Pulmonary artery endothelial cell (primary cell): ENCODE measurements at places on chromosomes 6 and 20.

DNA sequence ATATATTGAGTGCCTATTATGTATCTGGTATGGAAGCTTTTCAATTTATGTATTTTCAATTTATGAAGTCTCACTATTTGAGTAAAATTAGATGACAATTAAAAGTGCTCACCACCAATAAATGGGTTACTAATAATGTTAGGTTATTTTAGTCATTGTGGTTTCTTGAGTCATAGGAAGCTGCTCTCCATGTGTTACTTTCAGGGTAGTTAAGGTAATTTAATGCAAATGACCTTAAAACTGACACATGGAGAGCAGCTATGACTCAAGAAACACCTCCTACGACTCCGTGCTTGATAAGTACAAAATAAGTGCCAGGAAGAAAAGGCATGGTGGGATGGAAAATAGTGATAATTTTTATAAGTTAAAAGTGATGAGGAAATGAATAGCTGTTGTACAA is 16.5 kb upstream of the TINAG start:
- DNase-seq: peak; percentile 35

DNA sequence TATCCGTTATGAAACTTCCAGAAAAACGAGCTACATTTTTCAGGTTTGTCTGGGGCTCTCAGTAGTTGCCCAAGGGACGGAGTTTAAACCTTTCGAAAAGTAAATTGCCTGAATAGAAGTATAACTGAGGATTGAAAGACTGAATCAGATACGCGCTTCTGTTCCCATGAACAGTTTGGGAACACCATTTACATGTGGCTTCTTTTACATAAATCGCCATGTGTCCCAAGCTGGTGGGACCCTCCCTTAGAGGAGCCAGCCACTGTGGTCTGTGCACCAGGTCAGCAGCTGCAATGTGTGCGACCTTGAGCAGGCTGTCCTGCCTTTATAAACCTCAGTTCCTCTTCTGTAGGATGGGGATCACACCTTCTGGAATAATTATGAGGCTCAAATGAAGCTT is 11.0 kb downstream of the ENTPD6 start:
- DNase-seq: no peak

GRCh38 chr20:52992632-52993031 is 20.5 kb downstream of the TSHZ2 start:
- DNase-seq: no peak

DNA sequence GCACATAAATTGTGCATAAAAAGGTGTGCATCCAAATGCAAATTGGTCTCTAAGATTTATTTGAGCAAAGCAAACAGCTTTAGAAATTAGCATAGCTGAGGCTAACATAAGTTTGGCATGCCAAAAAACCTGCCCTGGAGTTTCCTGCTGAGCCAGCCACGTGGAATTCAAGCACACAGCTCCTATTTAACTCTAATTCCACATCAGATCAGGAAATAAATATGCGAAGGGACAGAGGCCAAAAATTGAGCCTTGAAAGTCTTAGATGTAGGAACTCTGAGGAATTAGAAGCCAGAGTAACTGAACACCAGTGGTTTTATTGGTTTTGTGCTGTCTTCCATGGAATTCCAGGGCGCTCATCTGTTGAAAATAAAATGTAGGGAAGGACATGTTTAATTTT is 19.6 kb downstream of the SOBP start:
- no peak for DNase-seq

DNA sequence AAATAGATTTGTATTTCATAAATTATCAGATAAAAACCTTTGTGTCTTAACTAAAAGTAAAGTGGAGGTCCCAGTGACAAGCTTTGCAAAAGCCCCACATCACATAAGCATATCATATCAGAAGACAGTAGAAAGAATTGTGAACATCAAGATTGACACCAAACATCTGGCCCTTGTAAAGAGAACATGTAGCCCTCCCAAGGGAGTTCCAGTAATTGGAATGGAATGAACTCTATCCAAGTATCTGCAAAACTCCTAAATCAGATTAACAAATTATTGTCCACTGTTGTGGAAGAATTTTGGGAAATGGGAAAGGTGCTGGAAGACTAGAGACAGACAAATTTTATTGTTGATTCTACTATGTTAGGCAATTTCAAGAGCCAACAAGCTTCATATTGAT is 268.8 kb downstream of the KCNQ5 start:
- DNase-seq: no peak

DNA sequence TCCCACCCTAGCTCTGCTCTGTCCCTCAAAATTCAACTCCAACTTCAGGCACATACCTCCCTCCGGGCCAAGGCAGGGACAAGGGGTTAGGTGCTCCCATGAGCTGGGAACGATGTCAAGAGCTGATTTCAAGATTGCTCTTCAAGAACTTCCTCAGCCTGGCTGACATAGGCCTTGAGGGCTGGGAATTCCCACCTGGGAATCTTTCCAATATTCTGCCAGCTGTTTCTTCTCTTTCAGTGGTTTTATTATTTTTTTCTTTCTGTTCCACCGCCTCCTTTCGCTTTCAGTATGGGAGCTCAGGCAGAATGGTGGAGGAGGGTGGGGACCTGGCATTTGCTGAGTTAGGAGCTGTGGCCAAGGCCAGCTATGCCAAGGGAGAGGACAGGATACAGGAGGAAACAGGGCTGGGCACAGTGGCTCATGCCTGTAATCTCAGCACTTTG is 33.7 kb downstream of the SRSF3 start:
- DNase-seq: no peak

GRCh38 chr20:32513031-32513866 is 71.9 kb downstream of the NOL4L start:
- no peak for DNase-seq

DNA sequence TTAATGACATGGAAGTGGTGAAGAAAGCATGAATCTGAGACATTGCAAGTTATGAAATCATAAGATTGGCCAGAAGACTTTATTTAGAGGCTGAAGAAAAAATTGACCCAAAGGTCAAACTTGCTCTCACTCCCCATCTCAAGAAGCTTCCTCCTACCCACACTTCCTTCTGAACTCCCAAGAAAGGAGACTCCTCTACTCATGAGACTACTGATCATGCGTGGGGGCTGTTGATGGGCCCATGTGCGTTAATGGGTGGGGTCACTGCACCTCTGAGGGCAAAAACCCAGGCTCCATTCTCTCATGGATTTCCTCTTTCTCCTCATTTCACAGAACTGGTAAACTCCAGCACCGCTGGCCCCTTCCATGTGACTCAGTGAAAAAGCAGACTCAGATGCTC is 470.6 kb upstream of the ARID1B start:
- no peak for DNase-seq

DNA sequence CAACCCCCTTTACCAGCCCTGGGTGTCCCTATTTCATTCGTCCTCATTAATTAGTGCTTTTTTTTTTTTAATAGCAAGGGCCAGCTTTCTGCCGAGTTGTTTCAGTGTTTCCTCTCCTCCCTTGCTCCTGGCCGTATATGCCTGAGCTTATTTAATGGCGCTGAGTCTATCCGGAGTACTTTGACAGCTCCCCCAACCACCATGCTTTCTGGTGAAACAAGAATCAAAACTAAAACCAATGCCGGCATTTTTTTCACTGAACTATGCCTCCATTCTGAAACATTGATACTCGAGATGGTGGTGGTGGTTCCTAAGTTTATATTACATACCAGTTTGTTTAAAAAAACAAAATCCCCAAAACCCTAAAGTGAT is 1.2 kb downstream of the DCBLD1 start:
- DNase-seq: no peak

DNA sequence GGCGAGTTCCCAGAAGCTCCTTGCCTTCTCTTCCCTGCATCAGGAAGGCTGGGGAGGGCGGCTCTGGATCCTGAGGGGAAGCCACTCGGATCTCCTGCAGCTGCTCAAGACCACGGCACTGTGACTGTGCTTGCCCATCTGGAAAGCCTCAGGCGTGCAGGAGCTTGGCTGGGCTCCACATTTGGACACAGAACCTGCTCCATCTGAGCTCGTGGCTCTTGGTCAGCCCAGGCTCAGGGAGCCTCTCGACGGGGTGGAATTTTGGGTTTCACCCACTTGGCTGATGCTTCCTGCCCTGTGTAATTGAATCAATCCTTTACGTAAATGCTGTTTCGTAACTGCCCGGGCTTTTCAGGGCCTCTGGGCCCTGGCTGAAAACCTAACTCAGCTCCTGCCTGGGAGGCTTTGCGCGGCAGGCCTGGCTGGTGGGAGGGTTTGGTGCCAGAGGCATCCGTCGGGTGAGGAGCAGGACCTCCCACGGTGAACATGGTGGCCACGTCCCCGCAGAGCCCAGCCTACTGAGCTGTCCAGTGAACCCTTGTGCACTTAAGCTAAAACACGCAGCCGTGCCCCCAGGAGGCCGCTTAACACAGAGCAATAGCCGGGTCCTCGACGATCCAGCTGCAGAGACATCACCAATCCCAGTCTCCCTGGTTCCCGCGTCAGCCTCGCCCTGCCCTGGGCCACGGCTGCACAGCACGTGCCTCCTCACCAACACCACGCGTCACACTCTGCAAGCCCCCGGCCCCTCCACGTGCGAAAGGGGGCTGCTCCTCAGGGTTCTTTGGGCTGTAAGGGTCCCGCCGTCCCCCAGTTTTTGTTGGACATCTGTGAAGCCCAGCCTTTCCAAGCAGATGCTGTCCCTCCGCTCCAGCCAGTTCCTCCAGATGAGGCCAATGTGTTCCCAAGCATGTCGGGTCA is 241.0 kb downstream of the DLL1 start:
- no peak for DNase-seq

GRCh38 chr6:87907521-87907920 is 140.1 kb upstream of the SPACA1 start:
- no peak for DNase-seq

- no peak for DNase-seq
These were observed 90.0 kb downstream of the JARID2 start for GRCh38 chr6:15335916-15336315.

DNA sequence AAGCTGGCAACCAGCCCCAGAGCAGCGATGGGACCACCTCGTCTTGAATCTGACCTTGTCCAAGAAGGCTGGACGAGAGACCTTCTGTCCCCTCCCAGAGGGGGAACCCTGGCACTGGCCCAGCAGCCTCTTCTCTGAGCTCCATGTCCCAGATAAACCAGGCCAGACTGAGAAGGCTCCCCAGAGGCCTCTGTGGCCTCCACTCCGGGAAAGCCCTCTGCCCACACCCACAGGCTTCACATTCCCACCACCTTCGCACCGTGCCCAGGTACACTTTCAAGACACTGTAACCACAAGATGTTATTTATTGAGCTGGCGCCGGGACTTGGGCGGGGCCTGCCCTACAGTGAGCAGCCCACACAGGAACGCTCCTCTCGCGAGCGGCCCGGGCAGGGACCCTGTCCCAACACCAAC is 33.2 kb downstream of the ADA start:
- no peak for DNase-seq

- DNase-seq: no peak
These were observed 29.9 kb downstream of the TBC1D7 start for GRCh38 chr6:13298446-13298845.

DNA sequence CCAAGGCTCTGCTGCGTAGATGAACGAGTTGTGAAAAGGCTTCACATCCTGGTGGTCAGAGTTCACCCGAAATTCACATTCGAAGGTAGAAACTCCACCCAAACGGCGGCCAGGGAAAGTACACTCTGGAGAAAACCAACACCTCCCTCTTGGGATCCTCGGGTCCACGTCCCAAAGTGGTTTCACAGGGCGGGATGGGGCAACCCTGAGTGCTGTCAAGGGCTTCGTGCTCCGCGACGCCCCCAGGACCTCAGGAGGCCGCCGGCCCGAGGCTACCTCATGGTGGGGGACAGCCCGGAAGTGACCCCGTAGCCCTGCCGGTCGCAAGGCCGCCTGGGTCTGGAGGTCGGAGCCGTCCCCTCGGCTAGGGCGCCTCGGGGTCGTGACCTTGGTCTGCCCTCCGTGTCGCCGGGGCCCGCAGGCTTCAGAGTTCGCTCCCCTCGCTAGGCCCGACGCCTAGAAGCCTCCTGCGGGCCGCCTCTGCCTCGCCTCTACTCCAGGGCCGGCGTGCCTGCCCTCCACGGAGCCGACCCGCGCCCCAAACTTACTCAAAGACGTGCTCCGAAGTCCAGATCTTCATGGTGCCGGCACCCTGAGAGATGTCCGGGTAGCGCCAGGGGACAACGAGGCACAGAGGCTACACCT is at the start of gene PRELID3B:
Gene PRELID3B, minus strand, starts transcription at position 636 of the 645 bp plus-strand sequence. Its CDS starts 56 bp downstream, at position 580.
- no peak for DNase-seq

- peak; percentile 44 for DNase-seq
These were observed 26.8 kb upstream of the RPP40 start for GRCh38 chr6:5030596-5031136.

GRCh38 chr6:71482742-71483141 is 194.1 kb downstream of the OGFRL1 start:
- no peak for DNase-seq

DNA sequence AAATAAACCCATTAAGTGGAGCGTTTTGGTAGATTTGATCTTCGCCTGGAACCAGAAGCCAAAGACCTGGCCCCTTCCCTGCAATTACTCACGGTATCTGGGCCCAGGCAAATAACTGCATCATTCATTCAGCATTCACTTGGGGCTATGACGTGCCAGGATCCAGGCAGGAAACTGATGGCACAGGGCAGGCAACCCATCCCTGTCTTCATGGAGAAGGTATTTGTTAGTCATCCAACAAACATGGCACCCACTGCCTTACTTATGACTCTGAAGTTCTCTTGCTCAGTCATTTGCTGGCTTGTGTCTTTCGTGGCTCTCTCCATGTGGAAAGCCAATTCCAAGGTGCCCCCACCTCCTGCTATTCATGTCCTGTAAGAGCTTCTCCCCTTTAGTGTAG is 232.4 kb downstream of the BMP7 start:
- no peak for DNase-seq

DNA sequence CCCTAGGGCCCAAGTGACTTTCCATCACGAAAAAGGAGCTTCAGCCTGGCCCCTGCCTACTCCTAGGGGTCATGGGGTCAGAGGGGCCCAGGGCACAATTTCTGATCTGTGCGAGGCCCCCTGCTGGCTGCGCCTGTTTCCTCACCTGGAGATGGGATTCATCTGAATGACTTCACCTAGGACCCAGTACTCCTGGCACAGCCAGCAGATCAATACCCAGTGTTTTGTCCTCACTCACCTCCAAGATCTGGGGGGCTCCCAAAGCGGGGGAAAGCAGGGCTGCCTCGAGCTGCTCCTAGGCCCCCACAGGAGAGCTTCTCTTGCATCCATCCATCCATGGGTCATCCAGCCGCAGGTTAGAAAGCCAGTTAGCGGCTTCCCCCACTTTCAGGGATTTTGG is 33.8 kb downstream of the CD40 start:
- DNase-seq: no peak

DNA sequence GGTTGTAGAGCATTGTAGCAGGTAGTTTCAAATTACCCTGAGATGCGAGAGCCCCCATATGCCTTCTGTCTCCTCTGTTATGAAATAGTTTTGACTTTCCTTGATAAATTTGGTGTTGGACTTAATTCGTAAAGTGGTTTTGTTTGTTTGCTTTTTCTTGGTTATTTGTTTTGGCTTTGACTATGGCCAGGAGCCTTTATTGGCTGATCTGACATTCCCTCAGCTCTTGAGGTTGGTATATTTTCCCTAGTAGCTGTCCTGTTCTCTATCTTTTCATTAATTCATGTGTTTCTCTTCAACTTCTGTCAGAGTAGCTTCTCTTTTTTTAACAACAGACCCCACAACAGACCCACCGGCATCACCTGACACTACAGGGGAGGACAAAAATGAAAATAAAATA is 457.4 kb upstream of the MANEA start:
- DNase-seq: no peak
